ENCODE measurements at places on chromosomes 5 and 9.

DNA sequence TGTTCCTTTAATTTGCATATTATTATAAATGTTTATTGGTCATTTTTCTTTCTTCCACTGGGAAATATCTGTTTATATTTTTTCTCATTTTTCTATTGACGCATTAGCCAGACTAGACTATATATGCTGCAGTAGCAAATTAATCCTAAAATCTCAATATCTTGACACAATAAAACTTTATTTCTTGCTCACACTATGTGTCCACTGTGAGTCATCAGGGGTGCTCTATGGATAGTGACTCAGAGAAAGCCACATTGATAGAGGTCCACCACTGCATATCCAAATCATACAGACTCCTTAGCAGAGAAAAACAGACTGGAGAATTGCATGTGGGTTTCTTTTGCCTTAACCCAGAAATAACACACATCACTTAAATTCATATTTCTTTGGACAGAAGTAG lies 20.8 kb downstream of the OR1L3 start:
- ATAC-seq = no peak

DNA sequence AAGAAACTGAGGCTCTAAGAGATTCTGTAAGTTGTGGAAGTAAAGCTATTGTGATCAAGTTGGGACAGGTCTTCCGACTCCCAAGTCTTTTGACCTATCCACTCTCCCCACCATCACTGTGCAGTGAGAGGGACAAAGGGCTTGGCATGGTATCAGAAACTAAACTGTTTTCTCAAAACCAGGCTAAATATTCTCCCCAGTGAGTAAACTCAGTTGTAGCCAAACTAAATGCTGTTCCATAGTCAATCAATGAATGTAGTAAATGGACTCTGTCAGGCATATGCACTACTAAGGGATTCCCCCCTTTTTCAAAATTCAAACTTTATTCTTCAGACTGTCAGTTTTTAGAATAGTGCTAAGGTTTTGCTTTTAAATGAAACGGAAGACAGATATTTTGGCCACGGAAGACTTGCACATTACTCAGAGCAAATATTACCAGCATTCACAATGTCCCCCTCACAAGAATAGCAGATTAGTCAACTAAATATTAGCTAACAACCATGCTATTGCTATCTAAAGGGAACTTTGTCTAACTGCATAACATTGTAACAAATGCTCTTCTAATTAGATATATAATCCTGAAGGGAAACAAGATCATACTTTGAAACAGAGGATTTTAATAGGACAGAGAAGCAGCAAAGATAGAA lies 7.1 kb downstream of the PRKAA1 start:
- ATAC-seq = no peak

GRCh38 chr5:121019734-121020133 lies 555.6 kb downstream of the PRR16 start:
- ATAC-seq = no peak

- ATAC-seq = no peak
Measured at GRCh38 chr9:135589596-135590485, 28.3 kb downstream of the PAEP start.

- ATAC-seq = peak; percentile 48
Measured at GRCh38 chr5:140553657-140554056, 3.6 kb downstream of the SRA1 start.

DNA sequence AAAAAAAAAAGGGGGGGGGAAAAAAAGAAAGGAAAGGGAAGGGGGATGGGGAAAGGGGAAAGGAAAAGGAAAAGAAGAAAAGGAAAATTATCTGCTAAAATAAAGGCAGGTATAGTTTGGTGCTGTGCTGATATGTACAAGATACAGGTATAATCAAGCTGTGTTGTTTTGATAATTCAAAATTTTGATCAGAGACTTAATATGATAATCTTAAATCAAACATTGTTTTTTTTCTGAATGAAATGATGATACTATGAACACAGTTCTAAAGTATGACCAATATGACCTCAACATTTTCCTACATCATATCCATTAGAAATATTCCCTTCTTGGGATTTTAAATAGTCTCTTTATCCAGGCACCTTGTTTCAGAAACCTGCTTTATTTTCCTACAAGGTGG lies 115.6 kb upstream of the TRPM3 start:
- ATAC-seq = no peak

DNA sequence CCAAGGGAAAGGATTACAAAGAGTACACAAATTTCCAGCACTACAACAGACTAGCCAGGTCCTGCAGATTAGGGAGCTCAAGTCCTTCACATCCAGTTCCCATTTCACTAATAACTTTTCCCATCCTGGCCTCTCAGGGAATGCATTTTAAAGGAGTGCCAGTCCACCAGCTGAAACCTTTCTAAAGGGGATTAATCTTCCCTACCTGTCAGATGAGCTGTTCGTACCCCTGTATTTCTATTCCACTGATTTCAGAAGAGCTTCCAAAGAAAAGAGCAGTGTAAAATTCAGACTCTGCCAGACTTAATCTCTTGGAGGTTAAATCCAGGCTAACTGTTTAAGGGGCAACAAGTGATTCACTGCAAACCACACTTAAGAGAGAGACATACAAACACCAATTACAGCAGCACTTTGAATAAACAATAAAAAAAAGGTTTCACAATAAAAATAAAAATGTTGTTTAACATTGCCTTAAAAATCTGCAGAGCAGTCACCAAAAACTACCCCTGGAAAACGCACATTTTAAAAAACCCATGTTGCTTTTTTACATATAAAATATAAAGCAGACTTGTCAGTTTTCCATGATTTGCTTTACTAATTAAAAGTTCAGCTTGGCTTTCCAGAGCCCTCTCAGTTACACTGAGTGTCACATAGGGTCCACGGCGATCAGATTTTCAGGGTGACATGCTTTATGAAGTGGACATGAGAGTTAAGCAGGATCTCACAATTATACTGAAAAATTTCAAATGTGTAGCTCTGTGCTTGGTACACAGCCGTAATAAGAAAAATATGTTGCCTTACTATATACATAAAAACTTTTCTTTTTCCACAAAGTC lies 3.2 kb downstream of the ROR2 start:
- no peak for ATAC-seq

- ATAC-seq = no peak
Measured at GRCh38 chr5:131266370-131267060, 2.7 kb downstream of the CDC42SE2 start.

DNA sequence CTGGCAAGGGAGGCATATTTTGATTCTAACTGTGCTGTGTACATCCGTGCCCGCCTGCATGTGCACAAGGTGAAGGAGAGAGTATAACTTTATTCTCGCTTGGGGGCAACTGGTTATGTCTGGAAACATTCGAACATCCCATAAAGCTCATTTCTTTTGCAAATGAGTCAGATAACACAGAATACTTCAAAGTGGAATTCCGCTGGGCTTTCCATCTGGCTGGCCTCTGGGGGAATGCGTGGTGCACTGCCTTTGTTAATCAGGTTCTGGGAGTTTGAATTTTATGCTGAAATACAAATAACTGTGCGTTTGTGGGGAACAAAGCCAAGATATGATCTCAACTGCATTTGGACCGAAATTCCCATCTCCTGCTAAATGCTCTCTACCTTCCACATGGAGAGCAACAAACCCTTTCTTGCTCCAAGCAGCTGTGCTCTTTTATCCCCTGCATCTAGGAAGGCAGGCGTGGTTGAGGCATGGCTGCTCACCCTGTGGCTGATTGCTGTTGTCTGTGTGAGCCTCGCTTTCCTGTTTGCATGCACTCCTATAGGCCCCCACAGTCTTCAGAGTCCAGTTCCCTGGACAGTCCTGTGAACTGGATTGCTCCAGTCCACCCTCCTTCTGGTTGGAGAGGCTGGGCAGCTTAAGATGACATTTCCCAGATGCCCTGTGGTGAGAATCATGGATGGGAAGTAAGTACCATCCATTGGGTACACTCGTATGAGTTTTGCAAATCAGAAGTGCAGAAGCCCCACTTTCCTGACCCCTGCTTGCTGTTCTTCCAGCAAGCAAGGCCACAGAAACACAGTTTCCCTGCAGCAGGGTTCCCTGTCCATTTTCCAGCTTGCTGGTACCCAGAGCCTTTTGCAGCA lies 82.9 kb upstream of the ALDH1B1 start:
- ATAC-seq = no peak

DNA sequence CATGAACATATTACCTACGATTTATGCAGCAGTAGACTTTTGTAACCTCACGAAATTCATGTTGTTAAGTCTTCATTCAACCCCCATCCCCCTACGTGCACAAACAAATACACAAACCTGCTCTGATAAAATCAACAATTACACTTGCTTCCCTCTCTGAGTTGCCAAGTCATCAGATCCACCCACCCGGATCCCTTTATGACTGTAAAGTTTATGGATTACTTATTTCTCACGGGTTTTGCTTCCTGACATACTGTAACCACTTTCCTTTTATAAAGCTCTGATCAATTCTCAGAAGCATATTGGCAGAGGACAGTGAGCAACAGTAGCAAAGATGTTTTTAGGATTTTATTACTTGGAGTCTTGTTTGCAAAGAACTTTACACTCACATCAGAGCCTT lies 70.5 kb downstream of the MLLT3 start:
- ATAC-seq = peak; percentile 49

GRCh38 chr5:89308606-89309040 lies 425.6 kb upstream of the MEF2C start:
- no peak for ATAC-seq

GRCh38 chr5:7320701-7321301 lies 75.1 kb upstream of the ADCY2 start:
- no peak for ATAC-seq

DNA sequence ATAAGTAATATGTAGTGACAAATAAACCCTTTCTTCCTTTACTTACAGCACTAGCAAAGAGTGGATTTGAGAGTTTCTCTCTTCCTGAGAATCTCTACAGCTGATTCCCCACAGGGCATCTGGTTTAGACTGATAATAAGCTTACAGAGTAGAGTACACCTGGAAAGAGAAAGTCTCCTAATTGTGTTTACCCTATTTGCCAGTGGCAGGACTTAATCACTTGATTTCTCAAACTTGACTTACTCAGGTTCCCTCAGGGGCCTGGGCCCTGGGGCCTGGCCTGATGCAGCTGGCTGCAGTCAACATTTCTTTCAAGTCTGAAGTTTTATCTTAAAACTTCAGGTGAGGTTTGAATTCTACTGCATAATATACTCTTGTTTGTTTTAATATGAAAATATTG lies 38.0 kb upstream of the UBTD2 start:
- ATAC-seq = no peak

GRCh38 chr9:90698871-90699440 lies 56.3 kb upstream of the DIRAS2 start:
- ATAC-seq = no peak

GRCh38 chr9:137583957-137584356 lies 5.2 kb upstream of the DPH7 start:
- no peak for ATAC-seq

GRCh38 chr9:129166623-129167557 lies 11.2 kb downstream of the IER5L start:
- no peak for ATAC-seq

DNA sequence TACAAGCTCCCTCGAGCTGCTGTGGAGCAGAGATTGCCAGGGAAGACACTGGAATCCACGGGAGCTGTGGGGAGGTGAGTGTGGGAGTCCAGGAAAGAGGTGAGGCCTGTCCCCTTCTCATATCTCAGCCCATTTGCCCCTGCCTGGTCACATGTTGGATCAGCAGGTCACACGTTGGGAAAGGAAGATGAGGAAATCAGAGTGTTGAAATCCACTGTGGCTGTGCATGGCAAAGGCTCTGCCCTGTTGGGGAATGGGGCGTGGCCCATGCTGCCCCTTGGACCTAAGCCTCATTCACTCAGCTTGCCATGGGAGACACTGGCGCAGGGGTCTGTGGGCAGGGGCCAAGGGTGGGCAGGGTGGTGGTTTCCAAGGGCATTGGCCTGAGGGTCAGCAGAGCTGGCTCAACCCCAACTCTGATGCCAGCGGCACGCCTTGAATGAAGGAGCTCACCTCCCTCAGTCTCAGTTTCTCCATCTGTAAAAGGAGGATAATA lies 85.4 kb upstream of the CPEB4 start:
- ATAC-seq = no peak

DNA sequence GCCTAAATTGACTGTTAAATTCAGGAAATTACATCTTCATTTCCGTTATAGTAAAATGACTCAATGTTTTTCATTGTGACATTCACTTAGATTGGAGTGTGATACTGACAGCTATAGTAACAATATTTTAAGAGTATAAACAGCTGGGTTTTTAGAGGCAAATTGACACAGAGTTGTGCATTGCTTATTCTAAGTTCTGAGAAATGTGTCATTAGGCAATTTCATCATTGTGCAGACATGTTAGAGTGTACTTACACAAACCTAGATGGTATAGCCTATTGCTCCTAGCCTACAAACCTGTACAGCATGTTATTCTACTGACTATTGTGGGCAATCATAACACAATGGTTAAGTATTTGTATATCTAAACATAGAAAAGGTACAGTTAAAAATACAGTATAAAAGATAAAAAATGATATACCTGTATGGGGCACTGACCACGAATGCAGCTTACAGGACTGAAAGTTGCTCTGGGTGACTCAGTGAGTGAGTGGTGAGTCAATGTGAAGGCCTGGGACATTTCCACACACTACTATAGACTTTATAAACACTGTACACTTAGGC lies 132.7 kb downstream of the PDE4D start:
- peak; percentile 78 for ATAC-seq

Data from activated CD4-positive, CD25-positive, alpha-beta regulatory T cell treated with anti-CD3 and anti-CD28 coated beads, Interleukin-2, amount 50 U/mL, for 24 hours (primary cell).